ENCODE measurements at places on chromosomes 11 and 22. TPM values are rescaled to one million over a fixed set of nuclear protein-coding genes. Genes with fewer than 3 reads are reported as not detected.

Gene PITPNB
- 64.3 TPM for polyA plus RNA-seq

Gene CCDC73
- polyA plus RNA-seq, result 0.37 TPM

Gene GLYAT
- 172 TPM for polyA plus RNA-seq

Gene OR5P2
- polyA plus RNA-seq, result not detected

Gene APOBEC3F
- polyA plus RNA-seq, result 8.6 TPM

Gene NUDT8
- 5.7 TPM for polyA plus RNA-seq

Gene CRACR2B
- 16.7 TPM for polyA plus RNA-seq

Gene HIC2
- polyA plus RNA-seq, result 13.2 TPM

Gene MFNG
- 8.5 TPM for polyA plus RNA-seq

Gene IRAG1
- 13.4 TPM for polyA plus RNA-seq

Gene P2RY2
- 0.93 TPM for polyA plus RNA-seq

Gene CDKN1C
- 121 TPM for polyA plus RNA-seq

Gene SMDT1
- polyA plus RNA-seq, result 108 TPM

Gene PHOX2A
- polyA plus RNA-seq, result not detected

Gene OR2AG2
- polyA plus RNA-seq, result not detected

Gene ZNF214
- 11.5 TPM for polyA plus RNA-seq

Gene POTEH
- not detected for polyA plus RNA-seq

Gene ETS1
- polyA plus RNA-seq, result 64.4 TPM

Gene OVOL1
- polyA plus RNA-seq, result 14.6 TPM

Gene ENTHD1
- not detected for polyA plus RNA-seq

Gene MS4A12
- not detected for polyA plus RNA-seq

Gene PIH1D2
- 7.9 TPM for polyA plus RNA-seq

Gene OSM
- polyA plus RNA-seq, result 0.04 TPM

Gene BATF2
- 3.1 TPM for polyA plus RNA-seq

Gene CYP2D6
- polyA plus RNA-seq, result 3.3 TPM

Gene NRIP3
- 1.1 TPM for polyA plus RNA-seq
